CD4-positive, alpha-beta T cell treated with Interferon gamma for 1 hour (primary cell): ENCODE measurements at places on chromosomes 13 and 19.

GRCh38 chr19:4313847-4314490, 9.6 kb downstream of the FSD1 start:
- DNase-seq = no peak

- no peak for DNase-seq
Observed at GRCh38 chr19:1399745-1400144, 1.6 kb downstream of the GAMT start.

DNA sequence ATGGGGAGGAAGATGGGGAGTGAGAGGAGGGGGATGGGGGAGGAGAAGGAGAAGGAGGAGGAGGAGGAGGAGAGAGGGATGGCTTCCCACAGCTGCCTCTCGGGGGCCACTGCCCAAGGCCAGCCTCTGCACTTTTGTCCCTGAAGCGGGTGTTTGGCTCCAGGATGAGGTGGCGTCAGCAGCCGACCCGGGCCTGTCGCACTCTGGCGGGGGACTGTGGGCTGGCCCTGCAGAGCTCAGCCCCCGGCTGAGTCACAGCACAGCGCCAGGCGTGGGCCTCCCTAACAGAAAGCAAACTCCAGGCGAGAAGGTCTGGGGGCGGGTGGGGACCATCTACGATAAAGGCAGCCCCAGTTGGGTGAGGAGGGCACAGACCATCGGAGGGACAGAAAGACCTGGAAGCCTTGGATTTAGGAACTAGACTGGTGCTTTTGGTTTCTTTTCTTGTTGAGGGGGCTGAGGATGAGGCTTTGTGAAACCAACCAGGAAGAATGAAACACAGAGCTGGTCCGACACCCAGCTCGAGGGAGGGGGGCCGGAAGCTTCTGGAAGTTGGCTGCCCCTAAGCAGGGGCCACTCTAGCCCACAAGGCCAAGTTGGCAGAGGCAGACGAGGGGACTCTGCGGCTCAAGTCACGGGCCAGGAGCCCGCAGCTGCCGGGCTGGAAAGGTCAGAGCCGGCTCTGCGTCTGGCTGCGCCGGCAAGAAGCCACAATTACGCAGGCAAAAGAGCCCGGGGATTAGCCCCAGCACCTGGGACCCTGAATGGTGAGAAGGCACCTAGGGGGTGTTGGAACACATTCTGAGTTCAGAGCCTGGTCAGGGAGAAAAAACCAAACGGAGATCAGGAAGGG, 18.2 kb downstream of the LSM4 start:
- DNase-seq = peak; percentile 88

- DNase-seq = no peak
Observed at GRCh38 chr19:48530770-48531169, 19.1 kb upstream of the LMTK3 start.

- DNase-seq = no peak
Observed at GRCh38 chr13:64371045-64371444, 2859.1 kb downstream of the PCDH9 start.
